ENCODE measurements at places on chromosomes 16 and 17.

GRCh38 chr17:12098568-12098967 is 77.9 kb downstream of the MAP2K4 start:
- no peaks in the 10 kb centered on the region for H3K36me3 ChIP-seq
- H3K4me1 ChIP-seq, result no peaks in the 10 kb centered on the region
- H3K4me3 ChIP-seq, result no peak overlapping the region

DNA sequence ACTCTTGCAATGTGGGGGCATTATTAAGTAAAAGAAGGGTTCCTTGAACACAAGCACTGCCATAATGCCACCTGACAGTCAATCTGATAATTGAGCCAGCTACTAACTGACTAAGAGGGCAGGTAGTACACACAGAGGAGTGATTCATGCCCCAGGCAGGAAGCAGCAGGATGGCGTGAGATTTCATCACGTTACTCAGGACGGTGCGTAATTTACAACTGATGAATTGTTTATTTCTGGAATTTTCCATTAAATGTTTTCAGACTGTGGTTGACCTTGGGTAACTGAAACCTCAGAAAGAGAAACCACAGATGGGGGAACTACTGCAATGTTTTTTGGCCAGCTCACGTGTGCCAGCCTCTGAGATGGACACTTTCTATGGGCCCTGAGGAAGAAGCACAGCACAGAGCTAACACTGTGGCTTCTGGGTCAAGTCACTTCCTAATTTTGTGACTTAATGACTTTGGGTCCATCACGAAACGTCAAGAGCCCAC is 46.7 kb downstream of the C17orf67 start:
- no peak overlapping the region for H3K4me3 ChIP-seq
- no peaks in the 10 kb centered on the region for H3K4me1 ChIP-seq
- peak; percentile 42 for DNase-seq
- H3K27ac ChIP-seq, result no peak overlapping the region
- H3K36me3 ChIP-seq, result no peaks in the 10 kb centered on the region

DNA sequence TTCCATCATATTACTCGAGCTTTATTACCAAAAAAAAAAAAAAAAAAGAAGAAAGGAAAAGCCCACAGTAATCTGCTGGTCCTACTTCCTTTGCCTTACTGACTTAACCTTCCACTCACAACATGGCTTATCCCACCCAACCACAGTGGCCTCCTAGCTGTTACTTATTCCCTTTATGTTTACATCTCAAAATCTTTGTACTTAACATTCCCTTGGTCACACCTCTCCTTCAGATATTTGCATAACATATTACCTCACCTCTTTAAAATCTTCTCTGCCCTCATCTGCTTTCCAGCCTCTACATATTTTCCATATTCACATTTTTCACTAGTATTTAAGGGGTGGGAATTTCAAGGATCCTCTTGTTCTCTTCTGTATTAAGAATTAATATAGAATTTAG is 327.0 kb upstream of the TBX2 start:
- DNase-seq, result no peak
- H3K27me3 ChIP-seq, result no peaks in the 10 kb centered on the region
- no peaks in the 10 kb centered on the region for H3K4me1 ChIP-seq
- no peak overlapping the region for H3K27ac ChIP-seq

DNA sequence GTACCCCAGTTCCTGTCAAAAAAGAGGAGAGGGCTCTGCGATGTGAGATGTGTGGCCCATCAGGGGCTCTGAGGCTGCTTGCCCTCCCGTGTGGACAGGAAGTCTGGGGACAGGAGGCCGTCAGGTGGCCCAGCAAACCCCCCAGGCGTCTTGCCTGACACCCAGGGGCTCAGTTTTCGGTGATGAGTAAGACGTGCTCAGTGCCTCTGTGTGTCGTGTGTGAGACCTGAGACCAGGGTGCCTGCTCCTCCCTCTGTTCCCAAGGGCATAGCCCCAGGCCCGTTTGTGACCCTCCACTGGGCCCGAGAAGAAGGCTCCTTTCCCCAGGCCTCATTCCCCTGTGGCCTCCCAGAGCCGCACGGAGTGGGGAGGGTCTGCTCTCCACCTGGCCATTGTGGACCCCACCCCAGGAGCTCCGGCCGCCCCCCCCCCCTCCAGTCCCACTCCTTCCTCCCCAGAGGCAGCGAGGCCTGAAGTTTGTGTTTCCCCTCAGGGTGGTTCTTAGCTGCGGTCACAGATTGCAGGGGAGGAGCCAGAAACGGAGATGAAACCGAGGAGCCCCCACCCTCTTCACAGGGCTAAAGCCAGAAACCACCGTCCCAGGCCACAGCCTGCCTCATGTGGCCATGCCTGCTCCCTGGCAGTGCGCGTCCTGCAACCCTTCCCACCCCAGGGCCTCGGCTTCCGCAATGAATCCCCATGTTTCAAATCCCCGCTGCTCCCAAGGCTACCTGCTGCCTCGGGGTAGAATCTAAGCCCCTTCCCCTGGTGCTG is 4.9 kb upstream of the ACTG1 start:
- DNase-seq, result no peak
- H3K27ac ChIP-seq, result no peak overlapping the region
- H3K4me3 ChIP-seq, result no peak overlapping the region
- peaks cover 30% of the 10 kb centered on the region for H3K27me3 ChIP-seq
- H3K36me3 ChIP-seq, result peaks cover 9% of the 10 kb centered on the region

DNA sequence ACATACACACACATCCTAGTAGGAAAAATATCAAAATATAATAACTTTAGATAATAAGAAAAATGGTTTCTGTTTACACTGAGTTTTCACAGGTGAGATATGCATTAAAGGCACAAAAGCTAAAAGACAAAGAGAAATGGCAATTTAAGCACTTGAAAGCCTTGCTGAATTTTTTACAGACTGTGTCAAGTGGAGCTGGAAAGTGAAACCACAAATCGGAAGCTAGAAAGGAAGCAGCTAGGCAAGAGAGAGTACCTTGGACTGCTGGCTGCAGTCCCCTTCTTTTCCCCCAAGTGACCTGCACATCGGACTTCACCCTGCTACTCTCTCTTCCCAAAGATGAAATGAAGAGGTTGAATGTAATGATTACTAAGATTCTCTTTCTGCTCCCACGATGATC is 135.1 kb downstream of the CDH13 start:
- no peaks in the 10 kb centered on the region for H3K27me3 ChIP-seq
- H3K36me3 ChIP-seq, result no peaks in the 10 kb centered on the region
- peaks cover 2% of the 10 kb centered on the region for H3K4me1 ChIP-seq
- peak; percentile 25 for DNase-seq
- H3K4me3 ChIP-seq, result no peak overlapping the region
- H3K27ac ChIP-seq, result no peak overlapping the region

GRCh38 chr16:66489385-66489784 is 60.5 kb downstream of the TK2 start:
- H3K27me3 ChIP-seq, result no peaks in the 10 kb centered on the region
- no peaks in the 10 kb centered on the region for H3K36me3 ChIP-seq
- peaks cover 18% of the 10 kb centered on the region for H3K4me1 ChIP-seq
- no peak overlapping the region for H3K27ac ChIP-seq

DNA sequence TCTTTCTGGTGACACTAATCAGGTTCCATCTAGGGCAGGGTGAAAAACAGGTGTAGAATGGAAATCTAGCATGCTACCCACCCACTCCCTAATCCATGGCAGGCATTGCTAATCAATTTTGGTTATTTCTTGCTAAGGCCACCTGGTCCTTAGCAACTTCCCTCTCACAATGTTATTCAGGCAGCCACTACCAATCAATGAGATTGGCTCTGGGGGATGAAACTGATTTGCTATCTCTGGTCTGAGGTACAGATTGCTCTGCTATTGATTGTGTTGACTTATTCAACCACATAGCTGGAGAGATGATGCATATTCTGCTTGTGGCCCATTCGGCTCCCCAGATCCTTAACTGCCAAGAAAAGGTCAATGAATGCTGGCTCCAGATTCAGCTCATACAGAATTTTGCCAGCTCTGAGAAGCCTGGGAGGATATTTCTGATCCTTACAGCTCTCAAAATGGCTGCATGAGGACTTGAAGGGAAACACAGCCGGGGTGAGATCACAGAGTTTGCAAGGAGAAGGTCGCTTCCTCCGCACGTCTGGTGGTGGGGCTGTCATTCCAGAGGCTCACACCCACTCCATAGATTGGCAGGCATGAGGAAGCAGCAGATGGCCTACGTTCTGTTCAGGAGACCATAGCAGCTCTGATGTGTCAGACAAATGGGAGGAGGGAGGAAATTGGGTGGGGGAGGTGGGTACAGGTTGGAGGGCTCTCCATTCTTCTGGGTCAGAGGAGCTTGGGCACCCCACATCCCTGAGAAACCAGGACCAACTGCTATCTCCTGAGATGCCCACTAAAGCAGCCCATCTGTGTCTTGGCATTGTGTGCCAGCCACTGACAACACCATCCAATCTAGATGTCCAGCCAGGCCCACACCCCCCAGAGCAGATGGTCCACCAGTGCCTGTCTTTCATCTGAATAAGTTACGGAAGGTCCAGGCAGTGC is 22.3 kb downstream of the SEZ6 start:
- DNase-seq, result peak; percentile 51
- H3K27ac ChIP-seq, result peak overlapping the region; percentile 29
- H3K36me3 ChIP-seq, result no peaks in the 10 kb centered on the region
- no peak overlapping the region for H3K4me3 ChIP-seq
